ENCODE measurements at places on chromosomes 12 and 14.

GRCh38 chr12:53725824-53726223 lies 1.4 kb downstream of the CALCOCO1 start:
- DNase-seq: no peak

GRCh38 chr14:99041141-99041819 lies 230.7 kb downstream of the BCL11B start:
- no peak for DNase-seq

DNA sequence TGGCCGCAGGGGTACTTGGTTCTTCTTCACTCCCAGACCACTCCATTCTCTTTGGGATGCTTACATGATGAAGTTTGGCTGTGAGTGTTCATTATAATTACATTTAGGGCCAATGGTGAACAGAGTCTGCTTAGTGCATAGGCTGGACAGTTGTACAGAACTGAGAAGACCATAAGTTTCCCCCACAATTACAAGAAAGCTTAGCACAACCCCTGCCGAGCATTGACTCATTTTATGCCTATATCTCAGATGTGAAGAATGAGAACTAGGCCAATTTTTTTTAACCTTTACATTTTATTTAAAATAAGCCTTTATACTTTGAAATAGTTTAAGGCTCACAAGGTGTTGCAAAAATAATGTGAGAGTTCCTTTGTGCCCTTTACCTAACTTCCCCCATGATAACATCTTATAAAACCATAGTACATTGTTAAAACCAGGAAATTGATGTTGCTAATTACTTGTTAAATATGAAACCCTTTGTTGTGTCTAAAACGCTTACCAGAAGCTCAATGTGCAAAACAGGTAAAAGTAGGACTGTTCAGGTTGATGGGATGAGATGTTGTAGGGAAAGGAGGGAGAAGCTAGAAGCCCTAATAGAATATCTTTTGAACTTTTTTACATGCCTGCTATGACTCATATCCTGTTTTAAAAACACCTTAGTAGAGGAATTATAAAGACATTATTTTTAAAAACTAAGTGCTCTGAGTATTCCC lies 47.2 kb downstream of the ALDH1L2 start:
- no peak for DNase-seq

GRCh38 chr14:41950428-41951151 lies 343.9 kb downstream of the LRFN5 start:
- no peak for DNase-seq

DNA sequence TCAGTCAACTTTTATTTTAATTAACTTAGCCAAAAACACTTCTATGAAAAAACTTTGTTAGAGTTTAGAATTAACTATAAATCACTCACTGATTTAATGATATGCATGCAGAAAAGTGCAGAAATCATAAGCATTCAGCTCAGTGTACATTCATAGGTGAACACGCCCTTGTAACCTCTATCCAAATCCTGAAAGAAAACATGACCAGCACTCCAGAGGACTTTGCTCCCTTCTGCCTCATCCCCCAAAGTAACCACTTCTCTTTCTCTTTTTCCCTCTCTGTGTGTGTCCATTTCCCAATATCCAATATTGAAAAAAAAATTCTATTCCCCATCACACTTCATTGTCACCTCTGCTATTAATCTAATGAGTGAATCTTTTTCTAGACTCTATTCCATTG lies 197.1 kb upstream of the FAR2 start:
- no peak for DNase-seq

GRCh38 chr12:114821570-114821969 lies 137.6 kb upstream of the TBX3 start:
- DNase-seq: no peak

DNA sequence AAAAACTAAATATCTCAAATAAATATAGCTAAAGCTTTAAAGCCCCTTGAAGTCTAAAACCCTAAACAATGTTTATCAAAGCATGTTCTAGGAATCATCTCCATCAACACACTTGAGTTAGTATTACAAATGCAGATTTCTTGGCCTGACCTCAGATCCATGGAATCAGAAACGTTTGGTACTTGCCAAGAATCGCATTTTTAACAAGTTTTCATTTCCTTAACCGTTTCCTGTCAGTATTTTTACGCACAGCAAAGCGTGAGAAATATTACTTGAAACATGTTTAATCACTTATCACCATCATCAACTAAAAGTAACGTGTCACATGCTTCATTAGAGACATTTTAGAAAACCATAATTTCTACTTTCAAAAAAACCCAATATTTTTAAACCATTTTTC lies 9.7 kb downstream of the SLCO1C1 start:
- no peak for DNase-seq

GRCh38 chr14:77221241-77221871 lies 39.8 kb downstream of the TMEM63C start:
- no peak for DNase-seq

GRCh38 chr12:68932128-68932960 lies 627 bp downstream of the CPM start:
- peak; percentile 62 for DNase-seq

DNA sequence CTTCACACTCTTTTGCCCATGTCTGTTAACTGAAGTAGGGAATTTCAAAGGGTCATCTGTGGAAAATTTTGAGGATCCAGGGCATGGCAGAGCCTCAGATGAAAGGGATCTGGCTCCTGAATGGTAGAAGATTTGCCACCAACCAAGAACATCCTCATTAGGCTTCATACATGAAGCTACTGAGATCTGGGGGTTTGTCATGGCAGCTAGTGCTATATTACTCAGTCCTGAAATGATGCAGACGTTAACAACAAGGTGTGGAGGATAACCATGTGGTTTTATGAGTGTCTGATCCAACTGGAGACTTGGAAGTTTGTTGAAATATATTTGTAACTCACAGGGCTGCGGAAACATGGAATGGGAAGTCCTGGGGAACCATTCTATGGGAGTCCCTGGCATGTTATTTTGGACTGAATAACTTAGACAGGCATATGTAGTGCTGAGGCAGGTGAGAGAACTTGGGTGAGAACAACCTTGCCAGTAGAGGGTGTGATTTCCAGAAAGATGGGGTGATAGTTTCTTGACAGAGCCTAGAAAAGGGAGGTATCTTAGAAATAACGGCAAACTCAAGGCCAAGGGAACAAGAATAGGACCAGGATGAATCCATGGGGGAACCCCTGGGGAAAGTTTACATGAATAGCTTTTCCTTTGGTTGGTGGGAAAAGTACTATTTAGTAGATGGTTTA lies 42.0 kb upstream of the C12orf75 start:
- no peak for DNase-seq

GRCh38 chr14:91332986-91333649 lies 84.5 kb downstream of the CCDC88C start:
- DNase-seq: no peak

DNA sequence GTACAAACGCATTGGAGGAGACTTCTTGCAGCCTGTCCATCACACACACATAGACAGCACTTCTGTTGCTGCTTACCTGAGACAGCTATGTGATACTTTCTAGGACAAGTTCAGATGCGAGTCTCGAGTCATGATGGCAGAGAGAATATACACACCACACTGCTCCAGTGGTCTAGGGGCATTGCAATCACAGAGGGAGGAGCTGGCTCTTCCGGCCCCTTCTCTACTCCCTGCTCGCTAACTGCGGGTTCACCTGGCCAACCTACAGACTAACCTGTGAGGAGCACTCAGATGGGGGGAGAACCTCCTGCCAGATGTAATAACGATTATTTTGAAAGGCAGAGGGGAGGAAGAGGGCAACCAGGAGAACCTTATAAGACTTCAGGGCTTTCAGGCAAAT lies 30.7 kb downstream of the EMP1 start:
- DNase-seq: no peak

GRCh38 chr12:42474391-42474790 lies 115.2 kb downstream of the PRICKLE1 start:
- no peak for DNase-seq

DNA sequence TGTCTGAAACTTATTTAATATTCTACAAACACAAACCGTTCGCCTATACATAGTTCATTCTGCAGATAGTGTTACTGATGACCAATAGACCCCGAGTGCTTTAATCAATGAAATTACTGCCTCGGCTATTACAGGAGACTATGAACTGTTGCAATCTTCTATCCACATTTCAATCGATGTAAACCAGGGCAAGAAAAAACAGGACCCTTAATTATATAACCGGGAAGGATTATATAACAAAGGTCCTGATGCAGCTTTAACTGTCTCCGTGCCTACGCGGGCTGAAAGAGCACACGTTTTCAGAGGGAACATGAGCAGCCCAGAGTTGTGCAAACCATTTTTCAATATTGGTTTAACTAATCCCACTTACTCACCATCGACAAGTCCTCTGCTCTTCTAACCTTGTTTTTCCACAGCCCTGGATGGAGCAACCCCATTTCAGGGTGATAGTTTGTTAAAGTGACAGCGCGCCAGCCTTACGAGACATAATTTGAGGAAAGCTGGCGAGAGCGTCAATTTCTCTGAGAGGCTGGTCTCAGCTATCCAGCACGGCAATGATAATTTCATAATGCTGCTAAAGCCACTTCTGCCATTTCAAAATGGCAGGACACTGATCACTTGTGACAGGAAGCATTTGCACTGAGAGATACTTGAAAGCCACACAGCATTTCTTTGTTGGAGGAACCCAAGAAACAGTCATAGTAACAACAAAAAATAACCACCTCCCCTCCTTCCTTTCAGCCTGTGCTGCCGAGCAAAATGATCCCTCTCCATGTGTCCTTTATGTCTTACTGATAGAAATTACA lies 184.6 kb downstream of the FOXN3 start:
- DNase-seq: no peak

GRCh38 chr12:100168562-100168961 lies 25.9 kb upstream of the BLTP3B start:
- no peak for DNase-seq
